ENCODE measurements at places on chromosomes 6 and 20. TPM values are rescaled to one million over a fixed set of nuclear protein-coding genes. Genes with fewer than 3 reads are reported as not detected.

GRCh38 chr6:27133281-27134227 is 113.9 kb upstream of the PRSS16 start:
- peak; percentile 45 for ATAC-seq

- ATAC-seq: no peak
Observed at GRCh38 chr6:168232528-168232927, 87.0 kb downstream of the DACT2 start.

DNA sequence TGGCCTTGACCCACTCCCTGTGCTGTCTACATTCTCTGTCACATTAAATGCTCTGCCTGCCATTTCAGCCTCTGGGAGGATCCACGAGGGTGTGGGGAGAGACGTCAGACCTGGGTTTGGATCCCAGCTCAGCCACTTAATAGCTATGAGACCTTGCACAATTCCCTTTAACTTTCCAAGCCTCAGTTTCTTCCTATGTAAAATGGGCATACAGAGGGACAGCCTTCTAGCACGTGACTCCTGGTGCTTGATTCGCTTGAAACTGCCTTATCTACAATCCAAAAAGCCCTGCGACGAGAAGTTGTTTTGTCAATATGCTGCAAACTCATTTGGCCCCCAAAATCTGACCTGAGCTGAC is 40.0 kb downstream of the TOX2 start:
- no peak for ATAC-seq

SCRT2 gene
- total RNA-seq: 1.4 TPM

DNA sequence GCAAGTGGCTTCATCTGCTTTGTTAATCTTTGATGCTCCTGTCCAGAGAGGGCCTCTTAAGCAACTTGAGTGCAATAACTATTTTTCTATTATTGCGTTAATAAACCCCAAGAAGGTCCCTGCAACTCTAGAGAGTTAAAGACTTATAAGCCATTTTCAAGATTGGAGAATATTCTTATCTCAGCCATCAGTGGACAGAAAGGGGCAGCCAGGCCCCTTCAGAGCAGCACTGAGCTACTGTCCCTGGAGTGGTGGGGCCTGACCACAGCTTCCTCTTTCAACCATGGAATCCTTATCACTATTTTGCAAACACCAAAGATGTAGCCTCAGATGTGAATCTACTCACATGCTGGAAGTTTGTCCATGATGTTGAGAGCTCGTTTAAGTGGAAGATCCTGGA is 2.8 kb upstream of the MAS1L start:
- no peak for ATAC-seq

SNAI1 gene
- 4.0 TPM for total RNA-seq

GRCh38 chr20:59784365-59784764 is 149.1 kb downstream of the SYCP2 start:
- no peak for ATAC-seq

DNA sequence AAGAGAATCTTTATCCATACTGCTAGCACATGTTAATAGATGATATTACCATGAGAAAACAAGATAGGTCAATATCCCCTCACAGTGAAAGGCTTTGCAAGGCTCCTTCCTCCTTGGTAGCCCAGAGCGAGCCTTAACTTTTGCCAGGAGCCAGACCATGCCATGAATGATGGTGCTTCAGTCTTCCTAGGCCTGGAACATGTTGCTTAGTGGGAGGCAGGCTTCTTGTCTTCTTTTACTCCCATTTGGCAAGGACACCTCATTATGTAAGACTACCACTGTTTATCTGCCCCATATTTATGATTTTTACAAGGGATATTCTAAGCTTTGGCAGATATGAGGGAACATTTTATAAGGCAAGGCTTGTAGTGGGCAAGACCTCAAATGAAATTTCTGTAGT is 90.8 kb downstream of the GJA1 start:
- no peak for ATAC-seq

DNA sequence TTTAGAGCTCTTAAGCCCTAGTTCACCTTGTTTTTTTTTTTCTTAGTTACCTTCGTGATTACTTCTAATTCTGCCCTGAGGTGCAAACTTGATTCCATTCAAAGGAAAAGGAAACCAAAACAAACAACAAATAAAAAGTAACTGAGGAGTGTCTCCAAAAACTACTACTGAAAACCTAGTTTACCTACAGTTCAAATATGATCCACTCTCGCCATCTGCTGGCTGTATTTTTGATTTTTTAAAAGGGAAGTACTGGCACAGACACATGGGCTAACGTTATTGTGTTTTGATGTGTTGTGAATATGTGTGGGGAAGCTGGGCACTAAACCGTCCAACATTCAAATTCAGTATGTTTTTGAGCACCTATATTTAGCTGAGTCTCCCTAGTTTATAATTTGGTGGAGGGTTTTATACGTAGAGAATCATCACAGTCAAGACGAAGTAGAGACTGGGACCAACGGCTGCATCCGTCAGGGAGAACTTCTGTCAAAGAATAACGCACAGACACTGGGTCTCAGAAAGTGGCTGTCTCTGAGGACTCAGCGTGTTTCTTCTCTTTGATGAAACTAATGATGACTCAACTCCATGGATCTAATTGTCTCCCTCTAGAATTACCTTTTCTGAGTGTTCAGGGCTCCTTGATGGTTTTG is 373.5 kb upstream of the BTBD3 start:
- peak; percentile 92 for ATAC-seq

- peak; percentile 58 for ATAC-seq
Observed at GRCh38 chr6:73803562-73804241, 107.7 kb downstream of the CD109 start.

RNF217 gene
- total RNA-seq: 9.4 TPM

DNA sequence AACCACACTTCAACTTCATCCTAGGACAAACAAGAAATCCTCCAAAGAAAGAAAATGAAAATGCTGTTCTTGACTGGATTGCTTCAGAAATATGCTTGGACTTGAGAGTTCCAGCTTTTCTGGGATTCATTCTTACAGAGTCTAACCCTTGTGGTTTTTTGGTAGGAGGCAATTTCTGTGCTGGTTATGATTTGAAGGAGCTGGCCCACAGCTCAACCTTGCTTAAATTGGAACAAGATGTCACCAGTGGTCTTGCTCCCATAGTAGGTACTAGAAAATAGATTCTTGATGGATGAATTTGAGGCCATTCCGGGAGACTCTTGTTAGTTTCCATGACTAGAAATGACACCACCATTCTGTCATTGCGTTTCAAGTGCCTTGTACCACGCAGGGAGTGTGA is 54.3 kb upstream of the BMP6 start:
- no peak for ATAC-seq

ZSCAN31 gene
- 7.6 TPM for total RNA-seq

SOX4 gene
- 153 TPM for total RNA-seq

DNA sequence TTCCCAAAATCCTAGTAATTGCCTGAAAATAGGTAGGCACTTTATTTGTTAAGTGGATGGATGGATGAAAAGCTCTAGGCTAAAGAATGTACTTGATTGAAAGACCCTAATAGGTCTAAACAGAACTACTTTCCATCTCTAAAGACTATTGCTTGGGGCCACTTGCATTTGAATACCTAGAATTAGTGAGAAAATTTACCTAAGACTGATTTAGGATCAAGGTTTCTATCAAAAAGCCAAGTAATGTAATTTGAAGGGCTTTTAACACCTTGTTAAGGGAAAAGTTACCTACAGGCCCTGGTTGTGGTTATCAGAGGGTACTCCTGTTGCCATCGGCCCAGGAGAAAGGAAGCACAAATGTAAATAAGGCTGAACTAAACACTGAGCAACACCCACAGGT is 580.7 kb downstream of the LMBRD1 start:
- no peak for ATAC-seq

TGM3 gene
- 0.64 TPM for total RNA-seq

GRCh38 chr20:23203951-23204730 is 118.0 kb upstream of the CD93 start:
- ATAC-seq: no peak

ZBTB46 gene
- 16.8 TPM for total RNA-seq

DNA sequence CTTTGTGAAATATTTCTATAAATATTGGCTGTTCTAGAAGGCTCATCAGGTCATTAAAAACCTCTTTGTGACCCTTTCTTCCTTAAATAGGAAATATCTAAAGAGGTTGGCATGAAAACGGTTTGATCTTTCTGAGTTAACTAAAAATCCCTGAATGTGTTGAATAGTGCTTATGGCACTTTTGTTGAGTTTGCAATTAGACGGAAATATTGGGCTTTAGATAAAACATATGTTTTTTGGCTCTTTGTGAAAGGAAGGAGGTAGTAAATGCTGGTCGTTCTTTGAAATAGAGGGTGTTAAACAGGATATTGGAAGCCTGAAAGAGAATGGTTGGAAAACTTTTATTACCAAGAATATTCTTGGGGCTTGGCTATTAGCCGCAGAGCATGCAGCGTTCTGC is 163.0 kb downstream of the ARID1B start:
- no peak for ATAC-seq

ZBTB2 gene
- total RNA-seq: 6.4 TPM

GRCh38 chr6:84017709-84018452 is 15.7 kb upstream of the MRAP2 start:
- no peak for ATAC-seq

GRCh38 chr6:31881136-31881859 is 2.5 kb upstream of the SLC44A4 start:
- no peak for ATAC-seq

GRCh38 chr20:58017231-58017969 is 211.1 kb downstream of the ANKRD60 start:
- peak; percentile 32 for ATAC-seq

- no peak for ATAC-seq
Observed at GRCh38 chr20:53635221-53635620, 41.6 kb upstream of the ZNF217 start.

GRM1 gene
- 0.47 TPM for total RNA-seq

- ATAC-seq: no peak
Observed at GRCh38 chr6:115986026-115986425, 74.7 kb downstream of the FRK start.

DNA sequence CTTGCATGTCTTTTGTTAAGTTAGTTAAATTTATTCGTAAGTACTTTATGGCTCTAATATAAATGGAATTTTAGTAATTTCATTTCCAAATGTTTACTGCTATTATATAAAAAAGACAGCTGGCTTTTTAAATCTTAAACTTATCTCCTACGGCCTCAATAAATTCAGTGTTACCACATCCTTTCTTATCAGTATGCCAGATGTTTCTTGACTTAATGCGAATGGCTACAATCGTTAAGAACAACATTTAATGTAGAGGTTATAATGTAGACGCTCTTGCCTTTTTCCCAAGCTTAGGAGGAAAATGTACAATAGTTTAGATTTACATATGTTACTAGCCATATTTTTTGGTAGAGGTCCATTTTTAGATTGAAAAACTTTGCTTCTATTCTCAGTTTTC is 659.4 kb downstream of the TENT5A start:
- ATAC-seq: no peak

GRCh38 chr20:24789877-24790276 is 159.2 kb upstream of the CST7 start:
- ATAC-seq: no peak

GRCh38 chr6:35203680-35204079 is 10.1 kb upstream of the SCUBE3 start:
- no peak for ATAC-seq

- no peak for ATAC-seq
Observed at GRCh38 chr20:36121981-36122930, 32.3 kb upstream of the EPB41L1 start.

DNA sequence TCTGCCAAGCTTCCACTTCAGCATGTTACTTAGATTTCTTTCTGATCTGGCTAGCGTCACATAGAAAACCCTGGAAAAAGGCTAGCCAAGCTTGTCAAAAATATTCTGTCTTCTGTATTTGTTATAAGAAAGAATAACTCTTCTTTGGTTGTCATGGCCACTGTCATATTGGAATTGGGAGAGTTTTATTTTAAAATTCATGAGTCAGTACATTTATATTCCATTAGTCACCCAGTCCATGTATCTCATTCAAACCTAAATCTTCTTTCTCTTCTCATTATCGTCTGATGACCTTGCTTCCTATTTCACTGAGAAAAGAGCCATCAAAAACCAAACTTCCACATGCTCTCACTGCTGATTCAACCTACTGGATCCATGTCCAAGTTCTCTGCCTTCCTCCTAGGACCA is 65.7 kb downstream of the EPM2A start:
- peak; percentile 42 for ATAC-seq

TBC1D32 gene
- total RNA-seq: 10.1 TPM

DNA sequence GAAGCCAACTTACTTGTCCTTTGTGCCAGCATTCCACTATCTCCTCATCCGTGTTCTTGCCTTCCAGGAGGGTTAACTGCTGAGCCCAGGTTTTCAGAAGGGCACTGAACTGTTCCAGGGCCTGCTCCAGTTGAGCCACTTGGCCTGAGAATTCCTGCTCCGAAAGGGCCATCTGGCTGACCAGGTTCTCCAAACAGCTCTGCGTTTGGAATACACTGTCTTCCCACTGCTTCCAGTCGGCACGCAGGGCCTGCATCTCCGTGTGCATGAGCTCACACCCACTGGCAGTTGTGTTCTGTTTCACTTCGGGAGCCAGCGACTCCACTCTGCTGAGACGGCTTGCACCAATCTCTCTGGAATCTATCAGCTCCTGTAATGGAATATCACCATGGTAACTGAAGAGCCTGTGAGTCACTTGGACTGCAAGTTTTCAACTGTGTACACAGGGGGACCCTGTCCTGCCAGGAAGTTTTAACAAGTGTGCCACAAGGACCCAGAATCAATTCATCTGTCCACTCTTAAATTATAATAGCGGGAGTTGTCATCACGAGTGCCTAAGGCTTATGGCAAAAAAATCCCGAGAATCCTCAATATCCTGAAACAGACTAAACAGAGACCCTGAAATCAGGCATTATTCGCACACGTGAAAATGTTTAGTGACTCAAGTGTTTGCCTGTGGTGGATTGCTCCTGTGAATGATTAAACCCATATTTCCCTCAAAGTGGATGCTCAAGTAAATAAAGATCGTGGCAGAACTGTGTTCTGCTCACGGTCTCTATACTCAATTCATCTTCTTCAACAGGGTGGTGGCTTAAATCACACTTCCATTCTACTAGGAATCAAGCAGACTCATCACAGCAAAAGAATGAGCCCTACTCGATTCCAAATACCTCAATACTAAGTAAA is 255.9 kb downstream of the SYNE1 start:
- ATAC-seq: peak; percentile 89

HMGCLL1 gene
- total RNA-seq: 0.10 TPM

CST7 gene
- not detected for total RNA-seq

DNA sequence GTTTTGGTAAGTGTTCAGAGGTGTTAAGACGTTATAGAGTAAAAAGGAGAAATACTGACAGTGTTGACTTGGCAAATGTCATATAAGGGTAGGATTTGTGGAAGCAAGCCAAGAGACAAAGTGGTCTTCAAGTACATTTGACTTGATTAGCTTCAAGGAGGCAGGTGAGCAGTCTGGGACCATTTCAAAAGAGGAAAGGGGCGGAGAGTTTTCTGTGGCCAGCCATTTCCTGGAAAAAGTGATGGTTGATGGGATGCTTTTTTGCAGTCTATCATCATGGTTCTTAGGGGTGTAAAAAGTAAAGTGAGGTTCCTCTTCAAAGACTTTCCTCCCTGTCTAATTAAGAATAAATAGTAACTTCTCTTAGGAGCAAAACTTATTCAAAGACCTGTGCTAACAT is 28.7 kb downstream of the FKBP1A start:
- no peak for ATAC-seq

- ATAC-seq: no peak
Observed at GRCh38 chr20:40251284-40251932, 437.6 kb downstream of the MAFB start.
